ENCODE measurements at places on chromosomes 11 and 22.
A peak's percentile ranks its signal among the peaks of the same experiment; 100 is the strongest.

GRCh38 chr11:76761718-76762355 lies 21.3 kb upstream of the TSKU start:
- H3K27ac ChIP-seq: no peak overlapping the region
- H3K27me3 ChIP-seq: peaks cover 12% of the 10 kb centered on the region
- no peaks in the 10 kb centered on the region for H3K4me1 ChIP-seq
- H3K4me3 ChIP-seq: no peak overlapping the region

- H3K36me3 ChIP-seq: no peaks in the 10 kb centered on the region
- H3K27ac ChIP-seq: no peak overlapping the region
- H3K27me3 ChIP-seq: peaks cover 53% of the 10 kb centered on the region
- DNase-seq: peak; percentile 3
- peaks cover 2% of the 10 kb centered on the region for H3K4me1 ChIP-seq
Measured at GRCh38 chr11:120564573-120565311, 53.2 kb downstream of the GRIK4 start.

GRCh38 chr11:17651061-17651460 lies 68.3 kb upstream of the MYOD1 start:
- H3K27ac ChIP-seq: no peak overlapping the region
- H3K4me3 ChIP-seq: no peak overlapping the region
- peaks cover 77% of the 10 kb centered on the region for H3K27me3 ChIP-seq
- no peaks in the 10 kb centered on the region for H3K4me1 ChIP-seq
- DNase-seq: no peak
- H3K36me3 ChIP-seq: no peaks in the 10 kb centered on the region

DNA sequence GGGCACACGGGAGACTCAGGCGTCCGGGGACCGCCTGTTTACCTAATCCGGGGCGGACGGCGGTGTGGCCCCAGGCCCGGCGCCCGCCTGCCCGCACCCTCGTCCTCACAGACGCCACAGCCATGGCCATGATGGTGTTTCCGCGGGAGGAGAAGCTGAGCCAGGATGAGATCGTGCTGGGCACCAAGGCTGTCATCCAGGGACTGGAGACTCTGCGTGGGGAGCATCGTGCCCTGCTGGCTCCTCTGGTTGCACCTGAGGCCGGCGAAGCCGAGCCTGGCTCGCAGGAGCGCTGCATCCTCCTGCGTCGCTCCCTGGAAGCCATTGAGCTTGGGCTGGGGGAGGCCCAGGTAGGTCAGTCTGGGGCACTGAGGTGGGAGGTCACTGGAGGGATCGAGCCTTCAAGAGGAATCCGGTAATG lies 10.0 kb upstream of the RAB1B start:
- DNase-seq: no peak
- peak overlapping the region; percentile 83 for H3K4me3 ChIP-seq
- H3K27ac ChIP-seq: peak overlapping the region; percentile 97
- no peaks in the 10 kb centered on the region for H3K27me3 ChIP-seq
- peaks cover 67% of the 10 kb centered on the region for H3K36me3 ChIP-seq
- peaks cover 24% of the 10 kb centered on the region for H3K4me1 ChIP-seq

DNA sequence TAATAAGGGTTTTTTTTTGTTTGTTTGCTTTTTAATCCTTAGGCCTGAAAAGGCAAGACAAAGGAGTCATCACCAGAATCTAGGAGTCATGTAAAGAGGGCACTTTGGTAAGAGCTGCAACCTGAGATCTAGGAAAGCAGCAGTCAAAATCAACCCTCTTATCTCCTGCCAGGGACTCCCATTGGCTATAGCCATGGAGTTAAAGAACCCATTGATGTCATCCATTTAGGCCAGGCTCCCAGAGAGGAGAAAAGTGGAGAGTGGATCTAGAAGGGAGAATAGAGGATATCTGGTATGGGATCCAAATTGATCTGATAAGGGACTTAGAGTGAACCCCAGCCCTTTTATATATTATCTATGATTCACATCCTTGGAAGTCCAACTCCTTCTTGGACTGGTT lies 35.9 kb downstream of the ZNF215 start:
- H3K27me3 ChIP-seq: no peaks in the 10 kb centered on the region
- H3K4me1 ChIP-seq: no peaks in the 10 kb centered on the region
- no peak overlapping the region for H3K4me3 ChIP-seq
- DNase-seq: no peak
- no peaks in the 10 kb centered on the region for H3K36me3 ChIP-seq

DNA sequence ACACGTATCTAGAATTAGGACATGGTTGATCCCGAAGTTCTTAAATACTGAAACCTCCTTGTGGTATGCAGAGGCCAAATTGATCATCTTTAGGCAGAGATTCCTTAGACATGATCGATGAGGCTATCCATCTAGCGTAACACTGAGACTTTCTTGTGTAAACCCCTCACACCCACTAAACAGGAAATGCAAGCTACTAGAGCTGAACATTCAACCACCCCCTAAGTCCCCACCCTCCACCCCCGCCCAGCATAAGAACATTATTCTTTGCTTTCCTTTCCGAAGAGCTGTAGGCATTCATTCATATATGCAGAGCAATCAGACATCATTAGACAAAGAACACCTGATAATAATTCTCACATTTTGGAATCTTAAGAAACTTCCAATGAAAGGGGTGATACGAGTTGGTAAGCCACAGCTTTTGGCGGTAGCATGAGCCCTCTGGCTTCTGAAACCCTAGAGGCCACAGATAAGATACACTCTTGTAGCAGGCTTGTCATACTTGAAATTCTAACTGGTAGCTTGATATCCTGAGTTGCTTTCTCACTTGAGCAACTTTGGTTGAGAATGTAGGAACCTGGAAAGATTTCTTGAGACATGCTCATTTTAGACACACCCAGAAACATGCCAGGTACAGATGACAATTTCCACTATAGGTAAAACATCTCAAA lies 42.2 kb downstream of the FLI1 start:
- no peaks in the 10 kb centered on the region for H3K27me3 ChIP-seq
- peak overlapping the region; percentile 76 for H3K4me3 ChIP-seq
- peak overlapping the region; percentile 90 for H3K27ac ChIP-seq
- H3K36me3 ChIP-seq: peaks cover 10% of the 10 kb centered on the region
- peaks cover 81% of the 10 kb centered on the region for H3K4me1 ChIP-seq

- DNase-seq: no peak
- peaks cover 4% of the 10 kb centered on the region for H3K4me1 ChIP-seq
- no peaks in the 10 kb centered on the region for H3K27me3 ChIP-seq
- no peak overlapping the region for H3K27ac ChIP-seq
Measured at GRCh38 chr22:45846952-45847351, 130.0 kb downstream of the WNT7B start.

DNA sequence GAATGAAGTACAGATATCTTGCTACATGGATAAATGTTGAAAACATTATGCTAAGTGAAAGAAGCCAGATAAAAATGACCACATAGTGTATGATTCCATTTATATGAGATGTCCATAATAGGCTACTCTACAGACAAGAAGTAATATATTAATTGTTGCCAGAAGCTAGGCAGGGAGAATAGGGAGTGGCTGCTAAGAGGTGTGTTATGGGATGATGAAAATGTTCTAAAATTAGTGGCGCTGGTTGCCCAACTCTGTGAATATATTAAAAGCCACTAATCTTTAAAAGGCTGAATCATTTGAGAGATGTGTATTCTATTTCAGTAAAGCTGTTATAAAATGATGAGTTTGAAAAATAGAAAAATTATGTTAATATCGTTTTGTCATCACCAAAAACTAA lies 144.4 kb downstream of the NCAM1 start:
- DNase-seq: no peak
- no peaks in the 10 kb centered on the region for H3K4me1 ChIP-seq

- H3K4me3 ChIP-seq: no peak overlapping the region
- H3K27me3 ChIP-seq: peaks cover 55% of the 10 kb centered on the region
- H3K27ac ChIP-seq: no peak overlapping the region
- DNase-seq: no peak
Measured at GRCh38 chr11:19433367-19433766, 192.6 kb upstream of the E2F8 start.

DNA sequence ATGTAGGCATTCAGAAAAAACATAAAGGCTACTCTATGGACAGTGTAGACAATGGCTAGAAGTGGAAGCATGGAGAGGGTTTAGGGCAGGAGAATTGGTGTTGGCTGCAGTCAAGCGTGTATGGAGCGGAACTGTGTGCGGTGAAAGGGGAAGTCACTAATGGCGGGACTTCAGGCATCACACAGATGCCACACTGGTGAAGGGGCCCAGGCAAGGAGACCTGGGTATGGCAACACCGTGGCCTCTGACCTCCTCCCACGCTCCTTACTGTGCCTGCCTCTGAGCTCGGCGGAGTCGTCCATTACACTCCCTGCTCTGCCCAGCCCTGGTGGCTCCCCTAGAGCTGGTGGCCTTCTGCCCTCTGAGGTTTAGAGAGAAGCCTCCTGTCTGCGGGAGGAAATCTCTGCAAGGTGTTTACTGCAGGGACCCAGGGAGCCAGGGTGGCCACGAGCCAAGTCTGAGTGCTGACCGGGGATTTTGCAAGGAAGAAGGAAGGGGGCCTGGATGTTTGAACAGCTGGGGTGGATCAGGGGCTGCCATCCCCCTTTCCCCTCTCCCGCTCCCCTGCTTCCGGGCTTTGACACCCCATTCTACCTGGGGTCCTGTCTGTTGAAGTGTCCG lies 75.1 kb upstream of the TSPAN18 start:
- peaks cover 6% of the 10 kb centered on the region for H3K4me1 ChIP-seq
- peaks cover 81% of the 10 kb centered on the region for H3K27me3 ChIP-seq
- H3K4me3 ChIP-seq: no peak overlapping the region
- DNase-seq: no peak

DNA sequence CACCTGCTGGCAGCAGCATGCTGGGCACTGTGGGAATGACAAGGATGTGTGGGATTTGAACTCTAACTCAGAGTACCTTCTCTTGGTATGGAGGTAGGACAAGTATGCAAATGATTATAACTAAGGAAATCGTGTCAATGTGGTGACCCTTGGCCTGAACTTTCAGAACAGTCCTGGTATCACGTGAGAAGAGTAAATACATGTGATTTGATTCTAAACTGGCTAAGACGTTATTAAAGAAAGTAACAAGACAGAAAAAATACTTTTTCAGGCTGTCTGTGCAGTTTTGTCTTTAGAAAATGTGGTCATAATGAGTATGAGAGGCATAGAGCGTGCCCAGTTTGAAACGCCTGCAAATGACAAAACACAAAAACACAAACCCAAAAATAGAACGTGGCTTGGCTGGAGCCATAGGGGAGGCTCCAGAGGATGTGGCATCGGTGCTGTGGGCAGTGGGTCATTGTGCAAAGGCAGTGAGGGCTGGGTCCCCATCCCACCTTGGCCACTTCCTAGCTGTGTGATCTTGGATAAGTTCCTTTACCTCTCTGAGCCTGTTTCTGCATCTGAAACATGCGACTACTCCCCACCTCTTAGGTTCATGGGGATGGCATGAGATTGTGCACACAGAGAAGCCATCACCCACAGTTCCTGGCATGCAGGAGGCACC lies 18.4 kb upstream of the IL2RB start:
- peak overlapping the region; percentile 81 for H3K27ac ChIP-seq
- peaks cover 19% of the 10 kb centered on the region for H3K36me3 ChIP-seq

GRCh38 chr11:76185931-76186401 lies 20.3 kb downstream of the WNT11 start:
- H3K27me3 ChIP-seq: no peaks in the 10 kb centered on the region

DNA sequence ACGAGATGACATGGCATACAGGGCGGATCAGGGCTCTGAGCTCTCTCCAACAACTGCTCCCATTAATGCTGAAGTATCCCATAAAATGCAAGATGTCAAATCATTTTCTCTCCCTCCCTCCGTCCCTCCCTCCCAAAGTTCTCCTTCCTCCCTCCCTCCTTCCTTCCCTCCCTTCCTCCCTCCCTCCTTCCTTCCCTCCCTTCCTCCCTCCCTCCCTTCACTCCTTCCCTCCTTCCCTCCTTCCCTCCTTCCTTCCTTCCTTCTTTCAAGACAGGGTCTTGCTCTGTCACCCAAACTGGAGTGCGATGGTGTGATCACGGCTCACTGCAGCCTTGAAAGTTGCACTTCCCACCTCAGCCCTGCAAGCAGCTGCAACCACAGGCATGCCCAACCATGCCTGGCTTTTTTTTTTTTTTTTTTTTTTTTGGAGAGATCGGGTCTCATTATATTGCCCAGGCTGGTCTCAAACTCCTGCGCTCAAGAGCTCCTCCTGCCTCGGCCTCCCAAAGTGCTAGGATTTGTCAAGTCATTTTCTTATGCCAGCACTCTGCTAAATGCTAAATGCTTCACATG lies 38.2 kb downstream of the TXN2 start:
- H3K36me3 ChIP-seq: peaks cover 5% of the 10 kb centered on the region
- H3K27me3 ChIP-seq: no peaks in the 10 kb centered on the region
- peaks cover 4% of the 10 kb centered on the region for H3K4me1 ChIP-seq
- no peak for DNase-seq
- H3K4me3 ChIP-seq: no peak overlapping the region

- H3K4me3 ChIP-seq: no peak overlapping the region
- H3K4me1 ChIP-seq: no peaks in the 10 kb centered on the region
- no peaks in the 10 kb centered on the region for H3K27me3 ChIP-seq
- H3K27ac ChIP-seq: no peak overlapping the region
- peaks cover 8% of the 10 kb centered on the region for H3K36me3 ChIP-seq
Measured at GRCh38 chr11:69087811-69088210, 39.1 kb downstream of the TPCN2 start.

DNA sequence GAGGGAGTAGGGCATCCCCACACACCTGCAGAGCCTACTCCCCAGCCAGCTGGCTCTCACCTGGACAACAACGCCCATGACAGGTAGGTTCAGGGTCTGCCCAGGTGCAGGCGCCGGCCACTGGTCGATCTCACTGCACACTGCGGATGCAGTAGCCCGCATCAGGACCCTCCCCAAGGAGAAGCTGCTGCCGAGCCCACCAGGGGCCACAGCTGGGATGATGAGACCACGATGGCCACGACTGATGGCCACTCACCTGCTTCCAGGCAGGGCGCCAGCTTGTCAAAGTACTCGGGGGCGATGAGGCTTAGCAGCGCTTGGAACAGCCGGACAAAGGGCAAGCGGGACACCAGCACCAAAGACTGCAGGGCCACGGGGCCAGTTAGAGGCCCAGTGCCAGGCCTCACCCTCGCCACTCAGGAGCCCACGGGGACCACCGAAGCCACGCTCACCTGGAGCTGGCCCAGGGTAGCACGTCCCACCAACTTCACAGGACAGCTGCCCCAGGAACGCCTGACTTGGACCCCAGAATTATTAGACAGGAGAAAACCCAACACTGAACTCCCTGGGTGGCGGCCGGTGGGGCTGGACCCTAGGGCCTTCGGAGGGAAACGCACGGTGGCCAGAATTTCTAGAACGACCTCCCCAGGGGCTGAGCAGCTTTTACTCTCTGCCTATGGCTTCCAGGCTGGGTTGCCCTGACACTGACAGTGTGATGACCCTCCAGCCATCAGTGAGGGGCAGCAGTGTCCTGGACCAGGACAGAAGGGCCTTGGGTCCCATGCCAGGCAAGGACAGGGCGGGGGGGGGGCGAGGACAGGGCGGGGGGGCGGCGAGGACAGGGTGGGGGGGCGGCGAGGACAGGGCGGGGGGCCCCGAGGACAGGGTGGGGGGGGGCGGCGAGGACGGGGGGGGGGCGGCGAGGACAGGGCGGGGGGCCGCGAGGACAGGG lies 8.9 kb upstream of the PLXNB2 start:
- no peaks in the 10 kb centered on the region for H3K36me3 ChIP-seq
- peaks cover 17% of the 10 kb centered on the region for H3K4me1 ChIP-seq
- H3K27ac ChIP-seq: no peak overlapping the region
- H3K27me3 ChIP-seq: no peaks in the 10 kb centered on the region
- DNase-seq: no peak

DNA sequence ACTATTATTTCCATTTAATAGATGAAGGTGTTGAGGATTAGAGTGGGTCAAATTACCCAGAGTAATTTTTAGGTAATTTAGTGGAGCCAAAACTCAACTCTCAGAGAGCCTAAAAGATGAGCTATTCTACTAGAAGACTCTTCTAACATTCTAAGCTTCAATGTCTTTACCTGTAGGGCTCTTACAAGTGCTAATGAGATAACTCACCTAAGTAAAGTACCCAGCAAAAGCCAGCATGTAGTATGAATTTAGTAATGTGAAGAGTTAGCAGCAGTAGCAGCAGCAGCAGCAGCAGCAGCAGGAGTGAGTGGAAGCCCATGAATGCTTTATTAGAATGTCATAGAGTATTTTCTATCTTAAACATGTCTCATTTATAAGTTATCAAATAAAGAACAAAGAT lies 1239.2 kb downstream of the FAM181B start:
- no peaks in the 10 kb centered on the region for H3K4me1 ChIP-seq
- H3K36me3 ChIP-seq: no peaks in the 10 kb centered on the region
- no peak overlapping the region for H3K27ac ChIP-seq
